CD4-positive, CD25-positive, alpha-beta regulatory T cell (primary cell): ENCODE measurements at places on chromosomes 1 and 21. TPM values are rescaled to one million over a fixed set of nuclear protein-coding genes. Genes with fewer than 3 reads are reported as not detected.

DNA sequence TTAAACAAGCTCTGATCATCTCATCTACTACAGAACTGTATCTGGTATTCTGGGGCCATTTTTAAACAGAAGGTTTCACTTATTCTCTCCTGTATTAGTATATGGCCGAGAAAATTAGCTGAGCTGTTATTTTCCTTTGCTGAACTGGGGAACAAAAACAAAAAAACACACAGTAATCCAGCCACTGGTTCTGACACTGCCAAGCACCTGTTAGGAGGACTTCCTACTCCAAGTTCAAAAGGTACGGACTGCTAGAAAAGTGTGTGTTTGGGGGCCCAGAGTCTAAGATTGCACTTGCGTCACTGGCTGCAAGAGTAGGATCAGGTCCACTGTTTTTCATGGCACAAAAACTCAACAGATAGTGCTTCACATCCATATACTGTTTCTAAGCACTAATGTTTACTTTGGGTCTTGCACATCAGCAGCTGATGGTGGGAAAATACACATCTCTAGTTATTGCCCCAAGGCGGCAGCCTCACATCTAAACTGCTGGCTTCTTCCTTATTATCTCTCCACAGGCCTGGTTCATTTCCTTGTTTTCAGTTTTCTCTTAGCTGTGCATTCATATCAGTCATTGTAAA, 226.1 kb downstream of the FGGY start:
- H3K27me3 ChIP-seq = no peaks in the 10 kb centered on the region
- H3K4me3 ChIP-seq = no peak overlapping the region
- DNase-seq = no peak

DNA sequence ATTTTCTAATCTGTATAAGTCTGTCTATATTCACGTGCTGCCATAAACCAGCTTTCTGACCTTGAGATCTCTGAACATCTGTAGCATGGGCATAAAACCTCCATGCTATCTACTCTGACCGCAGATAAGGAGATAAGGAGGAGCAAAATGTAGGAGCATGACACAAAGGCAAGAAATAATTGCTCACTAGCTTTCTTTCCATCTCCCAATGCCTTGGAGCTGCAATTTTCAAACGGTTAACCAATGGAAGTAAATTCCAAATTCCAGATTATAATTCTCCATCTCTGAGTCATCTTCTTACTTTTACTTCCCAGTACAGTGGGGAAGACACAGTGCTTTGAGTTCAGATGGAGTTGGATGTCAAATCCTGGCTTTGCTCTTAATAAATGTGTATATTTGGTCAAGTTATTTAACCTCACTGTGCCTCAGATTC, 41.6 kb downstream of the CD58 start:
- H3K27ac ChIP-seq = no peak overlapping the region
- no peaks in the 10 kb centered on the region for H3K4me1 ChIP-seq
- peaks cover 25% of the 10 kb centered on the region for H3K36me3 ChIP-seq
- no peaks in the 10 kb centered on the region for H3K27me3 ChIP-seq
- no peak overlapping the region for H3K4me3 ChIP-seq
- DNase-seq = no peak

FAM78B gene
- total RNA-seq = 0.30 TPM

DARS2 gene
- 4.8 TPM for total RNA-seq
